ENCODE measurements at places on chromosomes 13 and 19.

GRCh38 chr19:1235625-1236538 lies 1.9 kb downstream of the CBARP start:
- DNase-seq, result no peak

DNA sequence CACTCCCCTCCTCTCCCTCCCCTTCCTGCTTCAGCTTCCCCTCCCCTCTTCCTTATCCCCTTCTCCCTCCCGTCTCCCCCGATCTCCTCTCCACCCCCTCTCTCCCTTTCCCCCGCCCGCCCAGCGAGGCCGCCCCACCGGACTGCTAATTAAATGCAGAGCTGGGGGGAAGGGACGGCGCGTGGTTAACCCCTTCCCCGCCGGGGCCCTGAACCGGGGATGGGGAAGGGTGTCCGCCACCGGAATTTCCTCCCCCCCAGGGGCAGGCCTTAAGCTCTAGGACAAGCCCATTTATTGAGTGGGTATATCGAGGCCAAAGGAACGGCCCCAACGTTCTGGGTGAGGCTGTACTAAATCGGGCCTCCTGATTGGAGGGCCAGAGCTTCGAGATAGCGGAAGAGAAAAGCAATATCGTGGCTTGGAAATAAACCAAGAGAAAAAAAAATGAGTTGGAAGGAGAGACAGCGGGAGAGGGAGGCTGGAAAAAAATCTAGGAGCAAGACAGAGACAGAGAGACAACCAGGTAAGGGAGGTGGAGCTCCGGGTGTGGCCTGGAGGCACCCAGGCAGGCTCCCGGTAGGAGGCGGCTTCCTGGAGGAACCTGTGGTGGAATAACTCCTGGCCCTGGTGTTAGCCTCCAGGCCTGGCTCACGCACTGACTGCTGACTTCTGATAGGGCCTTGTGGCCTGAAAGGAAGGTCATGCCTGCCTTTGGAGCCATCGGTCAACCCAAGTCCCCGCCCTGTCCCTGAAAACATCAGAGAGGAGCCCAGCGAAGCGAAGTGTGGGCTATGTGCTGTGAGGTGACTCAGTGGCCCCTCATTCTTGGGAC lies 11.6 kb upstream of the JUND start:
- DNase-seq, result peak; percentile 76

DNA sequence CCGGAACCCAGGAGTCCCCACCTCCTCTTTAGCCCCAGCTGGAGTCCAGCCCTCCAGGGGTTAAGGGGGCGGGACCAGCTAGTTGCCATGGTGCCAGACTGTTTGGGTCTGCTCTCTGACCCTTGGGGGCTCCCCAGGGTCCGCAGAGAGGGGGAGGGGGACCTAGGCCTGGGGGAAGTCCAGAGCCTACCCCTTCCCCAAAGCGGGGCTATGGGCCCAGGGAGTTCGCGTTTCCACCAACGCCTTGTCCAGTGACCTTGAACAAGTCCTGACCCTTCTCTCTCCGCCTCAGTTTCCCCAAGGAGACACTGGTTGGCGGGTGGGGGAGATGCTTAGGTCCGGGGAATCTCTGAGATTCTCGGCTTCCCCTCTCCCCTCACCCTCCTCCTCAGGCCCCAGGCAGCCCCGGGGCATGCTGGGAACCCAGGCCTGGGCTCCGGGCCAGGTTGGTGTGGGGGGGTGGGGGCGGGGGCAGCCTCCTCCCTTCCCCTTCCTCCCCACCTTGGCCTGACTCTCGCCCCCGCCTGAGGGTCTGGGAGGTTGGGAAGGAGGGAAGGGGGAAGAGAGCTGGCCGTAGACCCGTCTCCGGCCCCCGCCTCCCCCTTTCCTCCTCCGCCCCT lies 2.6 kb upstream of the SPACA6 start:
- DNase-seq, result peak; percentile 68

DNA sequence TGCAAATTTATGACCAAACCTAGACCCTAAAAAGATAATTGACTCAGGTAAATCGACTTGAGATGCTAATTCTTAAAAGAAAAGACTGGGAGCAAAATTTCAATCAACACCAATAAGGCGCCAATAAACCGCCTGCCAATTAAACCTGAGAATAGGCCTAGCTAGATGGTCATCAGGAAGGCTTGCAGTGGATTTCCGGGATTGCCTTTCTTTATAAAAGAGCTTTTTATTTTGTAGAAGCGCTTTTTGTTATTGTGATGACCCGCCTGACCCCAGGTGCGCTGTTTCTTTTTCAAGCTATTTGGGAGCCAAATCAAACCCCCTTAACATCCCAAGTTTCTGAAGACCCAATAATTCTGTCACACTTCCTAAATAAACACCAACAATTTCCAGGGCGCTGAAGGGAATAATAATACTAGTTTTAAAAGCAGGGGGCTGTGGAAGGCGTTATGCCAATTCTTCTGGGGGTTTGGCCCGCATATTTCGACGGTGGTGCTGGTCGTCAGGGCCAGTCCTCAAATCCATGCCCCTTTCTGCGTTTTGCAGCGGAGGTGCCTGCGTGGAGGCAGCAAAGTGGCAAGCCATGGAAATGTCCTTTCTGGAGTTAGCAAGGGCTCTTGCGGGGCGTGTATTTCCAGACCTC lies 2.9 kb upstream of the ZIC5 start:
- no peak for DNase-seq

DNA sequence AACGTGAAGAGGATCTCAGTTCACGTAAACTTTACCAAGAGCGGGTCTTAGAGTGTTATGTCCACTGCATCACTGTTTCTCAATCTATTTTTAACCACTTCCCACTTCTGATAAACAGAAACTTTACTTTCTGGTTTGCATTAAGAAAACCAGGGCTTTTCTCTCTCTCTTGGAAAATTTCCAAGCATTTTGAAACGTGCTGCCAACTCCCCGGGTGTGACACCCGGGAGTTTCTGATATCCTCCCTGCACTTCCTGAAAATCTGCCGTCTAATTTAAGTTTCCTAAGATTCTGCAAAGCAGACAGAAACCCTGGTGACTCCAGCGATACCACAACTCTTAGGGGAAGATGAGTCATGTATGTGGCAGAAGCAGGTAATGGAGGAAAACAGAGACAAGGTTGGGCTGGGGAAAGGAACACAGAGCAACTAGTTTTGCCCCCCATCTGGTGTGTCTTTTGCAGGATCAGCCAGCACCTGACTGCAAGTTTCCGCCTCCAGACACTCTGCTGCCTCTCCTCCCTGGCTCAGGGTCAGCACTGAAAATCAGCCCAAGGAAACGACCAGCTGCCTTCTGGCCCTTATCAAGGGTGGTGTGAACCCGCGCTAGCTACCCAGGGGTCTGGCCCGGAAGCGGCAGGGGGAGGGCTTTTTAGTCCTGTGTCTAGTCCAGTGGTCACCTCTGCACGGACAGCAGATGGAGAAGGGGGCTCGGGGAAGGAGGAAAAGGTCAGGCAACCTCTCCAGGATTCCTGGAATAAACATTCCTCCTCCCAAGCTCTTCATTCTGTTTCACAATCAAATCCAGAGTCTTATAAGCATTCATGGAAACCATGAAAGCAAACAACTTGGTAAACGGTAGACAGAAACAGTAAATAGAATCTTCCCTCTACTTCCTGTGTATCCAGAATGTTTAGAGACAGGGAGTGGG lies 11.3 kb upstream of the FFAR2 start:
- DNase-seq, result peak; percentile 42

DNA sequence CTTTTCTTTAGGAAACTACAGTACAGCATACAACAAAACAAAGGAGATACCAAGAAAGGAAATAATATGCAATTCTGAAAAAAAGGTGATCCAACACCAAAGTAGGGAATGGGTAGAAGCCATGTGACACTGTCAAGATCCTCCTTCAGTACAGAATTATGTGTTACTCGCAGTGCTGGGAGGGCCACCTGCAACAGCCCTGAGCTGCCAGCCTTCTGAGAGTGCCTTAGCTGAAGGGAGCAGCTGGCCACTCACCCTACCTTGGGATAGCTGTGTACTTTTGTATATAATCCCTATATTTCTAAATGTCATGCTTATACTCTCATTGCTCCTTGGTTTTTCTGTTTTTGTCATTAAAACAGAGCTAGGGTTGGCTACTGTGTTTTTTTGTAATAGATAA lies 1518.2 kb upstream of the PCDH20 start:
- no peak for DNase-seq

- no peak for DNase-seq
Measured at GRCh38 chr19:18790566-18791314, at the start of gene COMP. Gene COMP (minus strand): TSS chr19:18791305. CDS start chr19:18791269, 36 bp downstream.

DNA sequence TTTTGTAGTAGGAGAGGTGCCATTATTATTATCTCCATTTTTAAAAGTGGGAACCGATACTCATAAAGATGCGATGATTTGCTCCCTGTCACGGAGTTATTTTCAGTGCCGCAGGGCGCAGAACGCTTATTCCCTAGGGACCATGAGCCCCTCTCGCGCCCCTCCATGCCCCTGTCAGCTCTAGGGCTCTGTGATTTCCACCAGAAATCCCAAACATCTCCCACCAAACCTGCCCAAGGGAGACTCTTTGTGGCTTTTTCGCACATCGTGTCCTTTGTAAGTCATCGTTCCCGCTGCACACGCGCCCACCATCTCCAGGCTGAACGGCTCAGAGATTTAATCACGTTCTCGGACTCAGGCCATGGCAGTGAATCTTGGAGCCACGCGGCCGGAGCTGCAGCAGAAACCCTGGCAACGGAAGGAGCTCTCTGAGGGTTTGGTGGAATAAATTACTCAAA lies 105.1 kb downstream of the DNAJC15 start:
- no peak for DNase-seq

DNA sequence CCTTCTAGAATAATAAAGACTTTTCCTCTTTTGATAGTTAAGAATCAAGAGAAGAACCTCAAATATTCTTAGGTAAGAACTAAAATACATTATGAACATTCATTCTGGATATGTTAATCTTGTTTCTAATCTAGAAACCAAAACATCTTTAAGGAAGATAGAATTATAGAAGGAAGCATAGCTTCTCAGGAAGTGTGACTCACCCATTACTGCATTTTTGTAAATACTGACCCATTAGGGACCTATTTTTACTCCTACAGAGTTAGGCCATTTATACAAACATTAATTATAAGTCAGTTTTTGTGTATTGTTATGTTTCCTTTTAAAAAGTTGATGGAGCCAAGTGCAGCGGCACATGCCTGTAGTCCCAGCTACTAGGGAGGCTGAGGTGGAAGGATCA lies 147.1 kb downstream of the NUFIP1 start:
- DNase-seq, result no peak

DNA sequence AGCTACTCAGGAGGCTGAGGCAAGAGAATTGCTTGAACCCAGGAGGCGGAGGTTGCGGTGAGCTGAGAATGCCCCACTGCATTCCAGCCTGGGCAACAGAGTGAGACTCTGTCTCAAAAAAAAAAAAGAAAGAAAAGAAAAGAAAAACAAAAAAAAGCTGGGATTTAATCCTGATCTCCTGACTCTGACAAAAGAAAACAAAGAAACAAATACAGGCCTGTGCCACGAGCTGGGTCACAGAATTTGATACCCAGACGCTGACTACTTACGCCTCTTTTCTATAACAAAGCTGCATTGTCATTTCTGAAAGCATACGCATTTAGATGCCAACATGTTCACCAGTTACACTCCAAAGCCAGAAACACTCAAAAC lies 18.2 kb upstream of the GTF2F2 start:
- DNase-seq, result no peak

DNA sequence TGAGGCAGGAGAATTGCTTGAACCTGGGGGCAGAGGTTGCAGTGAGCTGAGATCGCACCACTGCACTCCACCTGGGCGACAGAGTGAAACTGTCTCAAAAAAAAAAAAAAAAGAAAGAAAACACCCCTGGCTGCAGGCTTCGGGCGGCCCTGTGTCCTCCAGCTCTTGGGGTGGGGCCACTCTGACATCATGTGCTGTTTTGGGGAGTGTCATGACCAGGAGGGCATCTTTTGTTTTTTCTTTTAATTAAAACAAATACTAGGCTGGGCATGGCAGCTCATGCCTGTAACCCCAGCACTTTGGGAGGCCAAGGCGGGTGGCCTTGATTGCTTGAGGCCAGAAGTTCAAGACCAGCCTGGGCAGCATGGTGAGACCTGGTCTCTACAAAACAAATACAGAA lies 52.1 kb downstream of the KDM4B start:
- no peak for DNase-seq

GRCh38 chr13:39341251-39341650 lies 261.7 kb downstream of the LHFPL6 start:
- no peak for DNase-seq

DNA sequence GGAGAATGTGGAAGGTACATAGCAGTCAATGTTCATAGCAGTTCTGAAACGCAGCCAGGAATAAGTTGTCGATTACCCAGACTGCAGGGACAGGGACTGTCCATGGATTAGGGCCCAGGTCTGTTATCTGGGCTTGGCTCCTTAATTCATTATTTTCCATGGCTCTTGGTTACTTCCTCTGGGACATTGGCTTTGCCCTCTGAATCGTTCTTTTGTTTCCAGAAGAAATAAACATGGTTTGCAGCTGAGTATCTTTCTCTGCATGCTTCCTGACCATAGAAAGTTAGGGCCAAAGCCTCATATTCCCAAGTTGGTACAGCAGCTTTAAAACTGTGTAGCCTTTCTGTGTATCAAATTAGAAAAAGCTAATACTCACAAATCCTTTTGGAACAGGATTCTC lies 121.7 kb upstream of the MAB21L1 start:
- DNase-seq, result no peak
